ENCODE measurements at places on chromosomes 12 and 14.

DNA sequence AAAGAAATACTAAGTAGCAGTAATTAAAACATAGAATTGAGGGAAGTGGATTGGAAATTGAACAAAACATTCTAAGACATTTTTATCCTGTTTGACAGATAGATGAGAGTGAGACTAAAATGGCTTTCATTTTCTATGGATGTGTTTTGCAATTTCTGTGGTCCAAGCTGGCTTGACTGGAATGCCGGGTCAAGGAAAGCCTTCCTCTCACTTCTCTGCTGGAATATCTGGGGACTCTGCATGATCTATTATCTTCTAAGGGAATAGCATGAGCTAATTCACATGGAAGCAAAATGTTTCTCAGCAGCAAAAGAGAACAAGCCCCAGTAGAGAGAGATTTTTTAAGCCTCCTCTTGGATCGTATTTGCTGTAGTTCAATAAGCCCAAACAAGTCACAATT, 407.9 kb upstream of the ATXN7L3B start:
- DNase-seq, result no peak

DNA sequence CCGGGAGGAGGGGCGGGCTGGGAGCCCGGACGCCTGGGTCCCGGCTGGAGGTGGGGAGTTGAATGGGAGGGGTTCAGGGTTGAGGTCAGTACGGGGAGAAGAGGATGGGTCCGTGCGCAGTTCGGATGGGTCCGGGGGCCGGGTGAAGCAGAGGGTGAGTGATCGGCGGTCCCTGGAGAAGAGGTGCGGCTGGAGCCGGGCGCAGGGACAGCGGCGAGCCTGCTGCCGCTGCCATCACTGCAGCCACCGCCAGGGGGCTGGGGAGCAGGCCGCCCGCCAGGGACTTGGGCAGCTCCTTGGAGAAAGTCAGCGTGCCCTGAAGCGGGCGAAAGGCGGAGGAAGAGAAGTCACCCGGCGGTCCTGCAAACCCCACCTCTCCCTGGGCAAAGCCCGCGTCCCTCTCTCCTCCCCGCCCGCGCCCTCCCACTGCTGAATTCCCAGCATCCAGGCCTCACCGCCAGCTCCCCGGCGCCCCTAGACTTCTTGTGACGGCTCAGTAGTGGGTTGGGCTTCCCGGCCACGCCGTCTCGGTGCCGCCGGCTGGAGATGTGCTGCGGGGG, 6.0 kb upstream of the GPR84 start:
- DNase-seq, result peak; percentile 92

DNA sequence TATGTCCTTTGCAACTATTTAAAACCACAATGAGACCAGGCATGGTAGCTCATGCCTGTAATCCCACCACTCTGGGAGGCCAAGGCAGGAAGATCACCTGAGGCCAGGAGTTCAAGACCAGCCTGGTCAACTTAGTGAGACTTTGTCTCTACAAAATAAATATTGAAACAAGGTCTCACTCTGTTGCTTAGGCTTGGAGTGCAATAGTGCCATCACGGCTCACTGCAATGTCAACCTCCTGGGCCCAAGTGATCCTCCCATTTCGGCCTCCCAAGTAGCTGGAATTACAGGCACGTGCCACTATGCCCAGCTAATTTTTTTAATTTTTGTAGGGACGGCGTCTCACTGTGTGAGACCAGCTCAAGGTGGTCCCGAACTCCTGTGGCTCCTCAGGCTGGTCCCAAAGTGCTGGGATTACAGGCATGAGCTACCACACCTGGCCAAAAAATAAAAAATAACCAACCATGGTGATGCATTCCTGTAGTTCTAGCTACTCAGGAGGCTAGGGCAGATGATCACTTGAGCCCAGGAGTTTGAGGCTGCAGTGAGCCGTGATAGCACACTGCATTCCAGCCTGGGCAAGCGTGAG, 955 bp upstream of the FITM1 start:
- DNase-seq, result no peak

GRCh38 chr14:71290301-71290700, 383.0 kb downstream of the PCNX1 start:
- no peak for DNase-seq

GRCh38 chr14:56390859-56391258, 188.7 kb upstream of the TMEM260 start:
- DNase-seq, result no peak

- DNase-seq, result no peak
Measured at GRCh38 chr14:104868060-104868740, 3.1 kb downstream of the CEP170B start.

GRCh38 chr14:34241185-34241711, 220.8 kb downstream of the SPTSSA start:
- DNase-seq, result no peak

DNA sequence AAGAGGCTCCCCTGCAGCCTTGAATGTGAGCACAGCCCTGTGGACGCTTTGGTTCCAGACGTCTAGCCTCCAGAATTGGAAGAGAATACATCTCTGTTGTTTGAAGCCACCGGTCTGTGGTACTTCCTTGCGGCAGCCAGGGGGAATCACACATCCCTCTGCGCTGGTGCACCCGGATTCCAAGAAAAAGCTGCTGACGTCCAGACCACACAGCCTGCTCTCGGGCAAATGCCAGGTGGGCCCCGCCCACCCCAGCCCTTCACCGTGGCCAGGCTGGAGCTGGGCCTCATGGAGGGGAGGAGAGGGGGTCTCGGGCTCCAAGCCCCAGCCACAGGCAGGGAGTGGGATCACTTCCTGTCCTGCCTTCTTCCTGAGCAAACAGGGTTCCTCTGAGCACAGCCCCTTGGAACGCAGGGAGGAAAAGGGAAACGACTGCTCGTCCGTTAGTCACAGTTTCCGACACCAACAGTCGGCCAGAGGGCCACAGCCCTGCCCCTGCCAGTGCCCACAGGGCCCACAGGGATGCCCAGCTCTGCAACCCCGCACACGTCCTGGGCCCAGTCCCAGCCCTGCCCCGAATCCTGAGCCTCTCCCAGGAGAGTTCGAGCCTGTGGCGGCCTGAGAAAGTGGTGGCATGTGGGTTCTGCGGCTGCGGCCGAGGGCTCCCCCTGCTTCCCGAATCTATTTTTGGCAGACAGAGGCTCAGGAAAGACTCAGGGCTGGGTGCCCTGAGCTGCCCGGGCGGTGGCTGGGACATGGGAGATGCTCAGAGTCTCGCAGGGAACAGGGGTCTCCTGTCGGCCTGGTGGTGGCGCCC, 85.3 kb downstream of the RFLNA start:
- peak; percentile 87 for DNase-seq

DNA sequence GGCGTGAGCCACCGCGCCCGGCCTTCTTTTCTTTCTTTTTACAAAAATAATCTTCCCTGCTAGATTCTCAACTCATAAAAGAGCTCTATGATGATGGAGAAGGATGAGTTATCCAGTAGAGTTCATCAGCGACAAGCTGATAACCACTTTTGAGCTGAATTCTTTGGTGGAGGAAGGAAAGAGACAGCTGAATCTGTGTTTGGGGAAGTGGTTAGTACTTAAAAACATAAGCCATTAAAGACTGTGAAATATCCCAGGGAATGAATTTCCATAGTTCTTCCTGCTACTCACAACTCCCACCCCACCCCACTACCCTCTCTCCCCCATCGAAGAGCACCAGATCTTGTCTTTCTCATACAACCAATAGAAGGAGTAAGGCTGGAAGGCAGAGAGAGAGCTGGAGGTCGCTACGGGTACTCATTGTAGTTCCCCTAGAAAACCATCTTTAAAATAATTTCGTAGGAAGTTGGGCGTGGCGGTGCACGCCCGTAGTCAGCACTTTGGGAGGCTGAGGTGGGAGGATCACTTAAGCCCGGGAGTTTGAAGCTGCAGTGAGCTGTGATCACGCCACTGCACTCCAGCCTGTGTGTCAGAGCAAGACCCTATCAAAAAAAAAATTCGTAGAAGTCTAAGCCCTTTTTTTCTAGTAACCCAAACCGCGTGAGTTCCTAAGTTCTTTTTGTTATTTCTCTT, 647 bp upstream of the ESPL1 start:
- DNase-seq, result no peak

- no peak for DNase-seq
Measured at GRCh38 chr14:93923626-93924025, 3.5 kb upstream of the FAM181A start.

GRCh38 chr12:50248411-50248810, 34.9 kb downstream of the LIMA1 start:
- no peak for DNase-seq

DNA sequence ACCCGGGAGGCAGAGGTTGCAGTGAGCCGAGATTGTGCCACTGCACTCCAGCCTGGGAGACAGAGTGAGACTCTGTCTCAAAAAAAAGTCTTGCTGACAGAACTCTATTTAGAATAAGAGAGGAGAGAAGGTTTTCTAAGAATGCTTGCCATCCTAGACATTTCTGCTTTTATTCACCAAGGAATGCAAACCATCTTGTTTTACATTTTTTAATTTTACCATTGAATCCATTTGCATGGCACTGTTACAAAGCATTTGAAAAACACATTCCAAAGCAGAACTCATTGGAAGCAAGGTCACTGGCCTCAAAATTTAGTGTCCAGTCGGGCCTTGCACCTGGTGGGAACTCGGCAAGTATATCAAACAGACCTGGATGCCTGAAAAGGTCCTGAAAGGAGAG, 44.2 kb upstream of the RASSF3 start:
- DNase-seq, result peak; percentile 51

DNA sequence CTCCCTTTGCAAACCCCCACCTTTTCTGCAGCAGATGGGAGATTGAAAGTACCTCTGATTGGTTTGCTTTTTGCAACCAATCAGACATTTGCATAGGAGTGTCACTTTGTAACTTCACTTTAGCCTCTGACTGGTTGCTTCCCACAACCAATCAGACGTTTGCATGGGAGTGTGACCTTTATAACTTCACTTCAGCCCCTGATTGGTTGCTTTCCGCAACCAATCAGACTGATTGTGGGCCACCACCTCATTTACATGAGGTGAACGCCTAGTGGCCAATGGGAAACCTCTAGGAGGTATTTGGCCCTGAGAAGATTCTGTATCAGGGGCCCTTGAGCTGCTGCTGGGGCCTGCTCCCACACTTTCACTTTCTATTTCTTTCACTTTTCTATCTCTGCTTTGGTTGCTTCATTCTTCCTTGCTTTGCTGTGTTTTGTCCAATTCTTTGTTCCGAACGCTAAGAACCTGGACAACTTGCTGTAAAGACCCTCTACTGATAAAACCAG, 106.0 kb upstream of the PRICKLE1 start:
- no peak for DNase-seq

DNA sequence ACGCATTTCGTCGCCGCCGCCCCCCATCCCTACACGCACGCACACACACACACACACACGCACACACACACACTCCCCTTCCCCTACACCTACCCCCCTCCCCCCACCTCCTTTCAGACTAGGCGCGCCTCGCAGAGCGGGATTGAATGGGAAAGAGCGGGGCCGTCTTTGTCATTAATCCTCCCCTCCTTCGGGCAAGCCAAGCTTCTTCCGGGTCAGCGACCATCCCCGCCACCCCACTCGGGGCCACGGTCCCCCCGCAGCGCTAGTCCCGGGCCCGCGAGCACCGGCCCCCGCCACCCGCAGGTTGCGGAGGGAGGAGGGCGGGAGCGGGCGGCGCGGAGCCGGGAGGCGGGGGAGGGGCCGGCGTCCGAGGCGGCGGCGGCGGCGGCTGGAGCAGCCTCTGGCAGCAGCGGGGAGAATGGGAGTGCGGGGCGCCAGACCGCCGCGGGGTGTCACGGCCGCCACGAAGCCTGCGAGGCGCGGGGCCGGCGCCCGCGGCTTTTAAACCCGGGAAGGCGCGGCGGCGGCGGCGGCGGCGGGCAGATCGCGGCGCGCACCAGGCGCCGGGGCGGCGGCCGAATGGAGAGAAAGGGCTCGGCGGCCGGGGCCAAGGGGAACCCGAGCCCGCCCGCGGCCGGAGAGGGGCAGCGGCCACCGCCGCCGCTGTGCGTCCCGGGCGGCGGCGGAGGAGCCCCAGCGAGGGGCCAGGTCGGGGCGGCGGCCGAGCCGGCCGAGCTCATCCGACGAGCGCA, at the start of gene TTC9:
Gene TTC9 (plus strand): TSS at position 369 of the 755 bp plus-strand sequence. CDS start 214 bp downstream, at position 583.
- DNase-seq, result peak; percentile 65

DNA sequence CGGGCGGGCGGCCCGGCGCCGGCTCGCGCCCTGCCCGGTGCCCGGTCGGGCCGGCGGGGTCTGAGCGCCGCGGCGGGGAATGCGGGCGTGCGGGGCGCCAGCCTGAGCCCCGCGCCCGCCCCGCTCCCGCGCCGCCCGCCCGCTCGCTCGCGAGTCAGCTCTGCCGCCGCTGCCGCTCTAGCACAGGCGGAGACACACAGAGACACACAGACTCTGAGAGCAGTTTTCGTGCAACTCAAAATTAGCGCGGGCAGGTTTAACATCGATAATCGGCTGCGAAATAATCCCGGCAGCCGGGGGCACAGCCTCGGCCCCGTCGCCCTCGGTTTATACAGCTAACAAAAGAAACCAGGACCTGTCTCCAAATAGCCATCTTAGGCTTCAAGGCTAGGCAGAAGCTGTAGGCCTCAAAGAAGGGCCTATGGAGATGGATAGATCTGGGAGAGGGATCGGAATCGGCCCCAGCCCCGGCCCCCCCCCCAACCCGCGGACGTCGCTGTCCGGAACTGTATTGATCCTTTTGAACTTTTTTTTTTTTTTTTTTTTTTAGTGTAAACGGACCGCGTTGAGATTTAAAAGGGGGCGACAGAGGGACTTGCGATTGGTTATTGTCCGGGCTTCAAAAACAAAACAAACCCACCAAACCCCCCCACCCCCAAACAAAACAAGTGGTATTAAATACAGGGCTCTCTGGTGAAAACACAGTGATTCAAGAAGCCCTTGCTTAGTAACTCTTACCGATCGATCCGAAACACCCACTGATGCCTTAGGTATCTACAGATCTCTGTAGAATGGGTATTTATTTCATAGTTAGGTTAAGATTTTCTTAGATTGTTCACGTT, 1.1 kb downstream of the ARID2 start:
- DNase-seq, result peak; percentile 37

GRCh38 chr12:62785941-62786559, 148.9 kb downstream of the PPM1H start:
- DNase-seq, result peak; percentile 66

- no peak for DNase-seq
Measured at GRCh38 chr14:80958226-80958625, 2.8 kb downstream of the TSHR start.

- DNase-seq, result no peak
Measured at GRCh38 chr12:24228371-24228770, 278.9 kb upstream of the SOX5 start.

GRCh38 chr12:13179211-13180074, 17.1 kb upstream of the EMP1 start:
- DNase-seq, result peak; percentile 69

DNA sequence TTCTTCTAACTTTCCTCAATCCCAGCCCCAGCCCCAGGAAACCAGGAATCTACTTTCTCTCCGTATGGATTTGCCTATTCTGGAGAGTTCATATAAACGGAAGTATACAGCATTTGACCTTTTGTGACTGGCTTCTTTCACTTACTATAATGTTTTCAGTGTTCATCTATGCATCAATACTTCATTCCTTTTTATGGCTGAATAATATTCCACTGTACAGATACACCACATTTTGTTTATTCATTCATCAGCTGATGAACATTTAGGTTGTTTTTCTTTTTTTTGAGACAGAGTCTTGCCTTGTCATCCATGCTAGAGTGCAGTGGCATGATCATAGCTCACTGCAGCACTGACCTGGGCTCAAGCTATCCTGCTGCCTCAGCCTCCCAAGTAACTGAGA, 3.9 kb upstream of the PLEKHG3 start:
- DNase-seq, result no peak

Measured in AG20443 (cell line).